ENCODE measurements at places on chromosomes 7 and 10.
A peak's percentile ranks its signal among the peaks of the same experiment; 100 is the strongest.

- DNase-seq, result peak; percentile 51
Measured at GRCh38 chr10:50788951-50789945, 49.5 kb downstream of the ASAH2B start.

DNA sequence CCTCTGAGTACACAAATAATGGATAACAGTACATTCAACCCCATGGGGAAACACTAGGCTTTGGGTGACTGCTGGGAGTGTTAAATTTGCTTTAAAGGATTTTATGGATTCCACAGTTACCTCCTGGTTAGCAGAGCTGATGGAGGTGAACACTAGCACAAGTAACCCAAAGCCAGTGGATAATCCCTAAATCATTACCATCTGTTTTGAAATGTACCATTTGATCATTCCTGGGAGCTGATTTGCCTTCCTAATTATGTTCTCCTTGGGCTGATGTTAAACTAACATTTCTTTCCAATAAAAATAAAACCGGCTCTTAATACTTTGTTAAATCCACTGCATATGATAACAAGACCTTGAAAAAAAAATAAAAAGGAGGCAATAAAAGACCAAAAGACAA, 493.9 kb downstream of the PLXNA4 start:
- DNase-seq, result peak; percentile 19

DNA sequence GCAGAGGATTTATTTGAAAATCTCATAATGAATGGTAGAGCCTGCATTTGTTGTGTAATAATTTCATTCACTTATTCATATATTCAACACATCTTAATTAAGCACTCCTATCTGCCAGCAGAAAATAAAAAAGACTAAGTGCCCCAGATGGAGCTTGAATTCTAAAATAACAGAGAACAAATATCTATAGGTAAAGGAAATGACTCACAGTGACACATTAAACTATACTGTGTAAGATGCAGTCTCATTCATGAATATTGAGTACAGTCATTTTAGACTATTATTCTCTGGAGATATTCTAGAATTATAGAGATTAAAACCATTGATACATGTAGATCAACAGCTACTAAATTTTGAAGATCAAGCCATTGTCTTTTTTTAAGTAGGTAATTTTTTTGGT, 72.1 kb downstream of the PTPRZ1 start:
- no peak for DNase-seq

DNA sequence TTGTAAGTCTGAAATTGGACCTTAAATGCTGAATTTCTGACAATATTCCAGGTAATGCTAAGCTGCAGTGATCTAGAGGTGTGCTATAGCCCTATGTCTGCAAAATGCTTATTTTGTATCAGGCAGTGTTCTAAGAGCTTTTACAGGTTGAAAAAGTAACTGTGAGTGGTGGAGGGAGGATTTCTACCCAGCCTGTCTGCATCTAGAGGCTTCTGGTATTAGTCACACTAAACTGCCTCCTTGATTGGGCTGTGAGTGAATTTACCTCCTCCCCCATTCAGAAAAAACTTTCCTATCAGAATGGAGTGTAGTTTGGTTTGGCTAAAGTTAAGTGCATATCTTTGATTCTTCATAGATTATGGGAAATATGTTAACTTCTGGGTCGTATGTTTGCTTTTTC, 56.8 kb downstream of the BBS9 start:
- peak; percentile 50 for DNase-seq

GRCh38 chr10:122490268-122490667, 28.9 kb downstream of the HTRA1 start:
- DNase-seq, result peak; percentile 73

GRCh38 chr10:78785066-78785465, 283.7 kb upstream of the ZMIZ1 start:
- DNase-seq, result no peak

DNA sequence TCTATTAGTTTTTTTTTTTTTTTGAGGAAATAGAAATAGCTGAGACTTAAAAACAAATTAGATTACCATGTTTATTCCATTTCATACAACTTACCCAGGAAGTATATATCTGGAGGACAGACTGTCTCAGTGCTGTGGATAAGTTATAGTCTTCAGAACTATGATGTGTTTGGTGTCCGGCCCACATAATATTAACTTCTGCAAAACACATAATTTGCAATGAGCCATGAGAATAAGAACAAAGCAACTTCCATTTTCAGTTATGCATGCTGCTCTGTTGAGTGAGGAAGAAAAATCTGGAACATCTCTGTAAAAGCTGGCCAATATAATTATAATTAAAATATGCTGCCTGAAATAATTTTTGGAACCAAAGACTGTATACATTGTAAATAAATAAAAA, 130.9 kb downstream of the AGMO start:
- DNase-seq, result no peak

- DNase-seq, result no peak
Measured at GRCh38 chr7:46565253-46566096, 644.4 kb upstream of the IGFBP3 start.

DNA sequence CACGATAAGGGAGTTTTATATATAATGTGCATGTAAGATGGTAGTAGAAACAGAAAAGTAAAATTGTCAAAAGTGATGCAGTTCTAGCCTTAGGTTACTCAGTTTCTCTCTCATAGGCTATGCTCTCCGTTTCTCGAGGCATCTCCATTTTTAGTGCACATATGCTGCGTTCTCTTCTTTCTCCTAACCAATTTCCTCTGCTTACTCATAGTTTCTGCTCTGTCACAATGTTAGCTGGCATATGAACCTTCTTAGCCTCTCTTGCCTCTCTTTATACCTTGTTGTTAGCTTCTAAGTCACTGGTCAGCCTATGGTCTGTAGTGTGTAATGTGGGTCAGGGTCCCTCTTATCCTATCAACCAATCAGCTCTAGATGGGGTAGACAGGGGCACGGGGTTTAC, 280.6 kb upstream of the ETV1 start:
- no peak for DNase-seq

- no peak for DNase-seq
Measured at GRCh38 chr7:11168650-11169170, 195.0 kb downstream of the PHF14 start.

DNA sequence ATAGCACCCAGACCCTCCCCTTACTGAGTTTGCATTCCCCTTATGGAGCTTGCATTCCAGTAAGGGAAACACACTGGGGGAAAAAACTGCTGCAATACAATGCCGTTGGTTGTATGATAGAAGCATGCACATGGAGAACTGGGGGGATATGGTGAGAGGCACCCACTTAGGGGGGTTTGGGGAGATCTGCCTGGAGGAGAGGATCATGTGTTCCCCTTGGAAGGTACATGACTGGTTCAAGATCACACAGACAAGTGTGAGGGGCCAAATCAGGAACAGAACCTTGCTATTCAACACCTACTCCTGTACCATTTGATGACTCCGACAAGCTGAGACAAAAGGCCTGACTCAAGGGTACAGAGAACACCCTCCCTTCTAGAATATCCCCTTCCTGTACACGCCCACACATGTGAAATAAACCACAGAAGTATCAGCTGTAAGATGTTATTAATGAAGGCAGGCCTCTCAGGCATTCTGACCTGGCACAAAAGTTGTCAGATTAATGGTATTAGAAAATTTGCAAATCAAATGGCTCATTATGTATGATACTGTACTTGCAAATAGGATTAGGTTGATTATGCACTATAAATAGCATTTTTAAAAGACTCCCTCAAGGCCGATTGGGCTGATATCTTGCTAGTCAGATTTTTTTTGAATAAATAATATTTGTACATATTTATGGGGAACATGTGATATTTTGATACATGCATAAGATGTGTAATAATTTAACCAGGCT, 122.2 kb downstream of the NPY start:
- DNase-seq, result no peak

DNA sequence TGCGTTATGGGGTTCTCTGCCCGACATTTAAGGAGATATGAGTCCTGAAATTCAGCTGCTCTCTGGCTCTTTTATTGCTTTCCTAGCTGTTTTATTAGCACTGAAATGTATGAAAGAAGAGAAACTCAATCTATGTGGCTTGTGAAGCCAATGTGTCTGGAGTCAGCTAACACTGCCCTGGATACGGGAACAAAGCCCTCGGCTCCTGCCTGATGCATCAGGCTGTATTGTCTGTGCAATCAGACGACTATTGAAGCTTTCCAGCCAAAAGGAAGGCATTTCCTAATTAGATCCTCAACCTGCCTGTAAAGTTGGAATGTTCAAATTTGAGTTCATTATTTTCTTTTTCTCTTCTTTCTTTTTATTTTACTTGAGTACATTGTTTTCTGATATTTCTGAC, 22.0 kb upstream of the TM9SF3 start:
- no peak for DNase-seq

GRCh38 chr10:126278851-126279250, 109.4 kb downstream of the ADAM12 start:
- no peak for DNase-seq

DNA sequence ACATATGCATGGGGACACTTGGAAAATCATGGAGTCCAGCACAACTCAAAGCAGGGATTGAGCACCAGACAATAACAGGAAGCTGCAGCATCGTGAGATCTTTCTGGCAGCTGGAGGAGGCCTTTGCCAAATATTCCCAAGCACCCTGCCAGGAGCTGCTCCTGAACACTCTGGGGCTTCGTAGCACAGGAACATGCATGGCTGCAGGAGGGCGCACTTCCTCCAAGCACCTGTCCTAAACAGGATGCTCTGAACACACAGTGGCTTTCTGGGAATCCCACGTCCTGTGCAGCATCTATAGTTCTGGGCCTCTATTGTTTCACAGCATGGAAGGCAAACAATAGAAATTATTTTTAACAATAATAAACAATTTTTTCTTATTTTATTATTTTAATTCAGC, 4.1 kb downstream of the ABLIM1 start:
- DNase-seq, result no peak

DNA sequence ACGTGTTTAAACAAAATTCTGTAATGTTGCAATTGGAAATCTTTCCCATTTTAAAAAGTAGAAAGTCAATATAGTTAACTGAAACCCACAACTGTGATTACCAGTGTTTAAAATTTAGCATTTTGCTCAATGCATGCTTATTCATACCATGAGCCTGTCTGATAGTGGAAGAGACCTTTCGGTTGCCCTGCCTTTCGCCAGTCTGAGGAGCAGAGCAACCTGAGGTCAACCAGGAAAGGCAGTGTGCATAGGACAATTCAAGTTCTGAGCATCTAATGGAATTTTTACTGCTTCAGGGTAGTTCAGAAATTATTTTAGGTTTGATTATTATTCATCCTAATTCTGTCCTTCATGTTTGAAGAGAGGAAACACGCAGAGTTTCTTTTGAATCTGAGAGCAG, 100.8 kb downstream of the CUBN start:
- no peak for DNase-seq

- DNase-seq, result no peak
Measured at GRCh38 chr10:20672741-20673140, 224.4 kb downstream of the NEBL start.

- DNase-seq, result peak; percentile 77
Measured at GRCh38 chr10:15585303-15585715, 134.4 kb downstream of the ITGA8 start.

GRCh38 chr10:132336919-132337407, 5.0 kb downstream of the LRRC27 start:
- no peak for DNase-seq

- no peak for DNase-seq
Measured at GRCh38 chr7:36806891-36807290, 82.6 kb upstream of the AOAH start.

DNA sequence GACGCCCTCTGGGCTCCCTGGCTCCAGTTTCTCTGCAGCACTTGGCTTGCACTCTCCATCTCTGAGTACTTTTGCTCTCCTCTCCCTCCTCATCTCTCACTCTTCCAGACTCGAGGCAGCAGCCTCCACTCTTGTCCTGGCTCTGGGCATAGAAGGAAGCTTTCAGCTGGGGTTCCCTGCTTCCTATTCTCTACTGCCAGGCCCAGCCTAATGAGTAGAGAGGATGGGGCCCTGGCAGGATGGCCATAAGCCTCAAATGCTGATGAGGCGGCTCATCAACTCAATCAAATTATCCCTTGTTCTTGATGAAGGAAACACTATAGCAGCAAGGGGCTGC, 55.8 kb downstream of the NEURL1 start:
- DNase-seq, result no peak

- DNase-seq, result peak; percentile 71
Measured at GRCh38 chr7:16071246-16071857, 350.0 kb downstream of the CRPPA start.

DNA sequence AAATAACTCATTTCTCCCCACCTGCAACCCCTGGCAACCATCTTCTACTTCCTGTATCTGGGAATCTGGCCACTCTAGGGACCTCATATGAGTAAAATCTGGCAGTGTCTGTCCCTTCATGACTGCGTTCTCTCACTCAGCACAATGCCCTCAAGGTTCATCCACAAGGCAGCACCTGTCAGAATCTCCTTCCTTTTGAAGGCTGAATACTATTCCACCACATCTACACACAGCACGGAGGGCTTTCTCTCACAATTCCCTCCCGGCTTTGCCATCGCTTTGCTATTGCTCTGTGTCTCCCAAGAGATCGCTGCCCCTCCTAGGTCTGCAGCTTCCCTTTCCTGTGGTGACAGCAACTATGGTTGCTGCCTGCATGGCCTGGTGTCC, 174.7 kb upstream of the RHEB start:
- no peak for DNase-seq

DNA sequence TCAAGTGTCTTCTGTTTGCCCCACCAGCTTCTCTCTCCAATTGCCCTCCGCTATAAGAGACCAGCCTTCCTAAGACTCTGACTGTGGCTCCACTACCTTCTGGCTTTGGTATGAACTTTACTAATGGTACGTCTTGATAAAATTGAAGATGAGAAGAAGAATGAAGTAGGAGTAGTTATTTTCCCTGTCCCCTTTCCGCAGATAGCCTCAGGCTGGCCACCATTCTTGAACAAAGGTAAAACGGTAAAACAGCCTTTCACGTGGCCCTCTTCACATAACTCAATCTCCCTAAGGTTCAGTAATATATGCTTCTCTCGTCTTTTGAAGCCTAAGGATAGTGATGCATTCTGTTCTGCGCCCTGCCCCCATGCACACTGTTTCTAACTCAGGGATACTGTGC, 9.9 kb upstream of the ITGB8 start:
- DNase-seq, result no peak

DNA sequence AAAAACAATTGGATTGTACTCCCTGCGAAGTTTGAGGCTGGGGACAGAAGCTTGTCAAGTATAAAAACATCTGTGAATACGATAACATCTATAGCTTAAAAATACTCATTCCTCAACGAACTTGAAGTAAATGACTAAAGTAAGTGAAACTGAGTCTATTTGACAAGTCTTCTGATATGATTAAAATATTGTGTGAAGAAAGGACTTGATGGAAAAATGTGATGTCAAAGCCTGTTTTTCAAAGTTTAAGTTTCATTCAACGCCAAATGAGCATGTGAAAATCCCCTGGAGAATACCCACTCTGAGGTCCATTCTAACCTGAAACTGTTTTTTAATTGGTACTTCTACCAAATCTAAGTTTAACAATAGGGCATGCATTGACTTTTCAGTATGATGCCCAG, 122.3 kb upstream of the MDFIC start:
- DNase-seq, result no peak

GRCh38 chr10:95487994-95488393, 73.2 kb downstream of the SORBS1 start:
- DNase-seq, result no peak

All from fibroblast of skin of scalp (primary cell).